ENCODE measurements at places on chromosomes 13 and 19.

GRCh38 chr13:77699059-77699680 lies 1.7 kb downstream of the SLAIN1 start:
- peak; percentile 31 for DNase-seq

GRCh38 chr19:15394426-15394825 lies 14.8 kb upstream of the AKAP8 start:
- no peak for DNase-seq

- no peak for DNase-seq
Observed at GRCh38 chr13:94050686-94051085, 428.8 kb downstream of the DCT start.

GRCh38 chr19:17405250-17406045 lies at the start of gene BST2:
TSS of gene BST2 (minus strand) at chr19:17405630. CDS start at chr19:17405575, 55 bp downstream.
- peak; percentile 95 for DNase-seq

GRCh38 chr13:51955281-51955771 lies 55.9 kb downstream of the ATP7B start:
- no peak for DNase-seq

- DNase-seq, result peak; percentile 63
Observed at GRCh38 chr13:113155201-113155600, 3.2 kb upstream of the PROZ start.

- DNase-seq, result no peak
Observed at GRCh38 chr13:78540058-78540457, 63.3 kb downstream of the POU4F1 start.

- DNase-seq, result no peak
Observed at GRCh38 chr13:75651013-75651412, 14.9 kb downstream of the LMO7 start.

DNA sequence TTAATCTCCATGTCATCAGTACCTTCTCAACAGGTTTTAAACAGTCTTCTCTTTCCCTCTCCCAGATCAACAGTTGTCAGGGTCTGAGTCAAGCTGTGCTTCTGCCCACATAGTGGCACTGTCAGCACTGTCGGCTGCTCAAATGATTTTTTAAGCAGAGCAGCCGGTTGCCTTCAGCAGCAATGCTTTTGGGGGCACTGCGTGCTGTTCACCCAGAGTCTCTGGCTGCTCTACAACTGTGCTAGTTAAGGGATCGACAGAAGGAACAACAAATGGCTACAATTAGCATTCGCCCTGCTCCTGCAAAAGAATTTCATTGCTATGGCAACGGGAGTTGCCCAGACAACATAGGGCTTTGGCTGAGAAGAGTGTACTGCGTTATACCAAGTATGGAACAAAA lies 412.9 kb downstream of the DIAPH3 start:
- no peak for DNase-seq

GRCh38 chr19:55492362-55492944 lies 4.2 kb downstream of the SSC5D start:
- no peak for DNase-seq

- no peak for DNase-seq
Observed at GRCh38 chr13:59103004-59103768, 1060.5 kb downstream of the DIAPH3 start.

DNA sequence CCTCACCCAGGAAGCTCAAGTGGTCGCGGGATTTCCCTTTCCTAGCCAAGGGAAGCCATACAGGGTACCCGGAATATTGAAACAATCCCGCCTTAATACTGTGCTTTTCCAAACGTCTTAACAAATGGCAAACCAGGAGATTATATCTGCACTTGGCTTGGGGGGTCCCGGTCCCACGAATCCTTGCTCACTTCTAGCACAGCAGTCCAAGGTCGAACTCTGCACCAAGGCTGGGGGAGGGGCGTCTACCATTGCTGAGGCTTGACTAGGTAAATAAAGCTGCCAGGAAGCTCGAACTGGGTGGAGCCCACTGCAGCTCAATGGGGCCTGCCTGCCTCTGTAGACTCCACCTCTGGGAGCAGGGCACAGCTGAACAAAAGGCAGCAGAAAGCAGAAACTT lies 1644.8 kb downstream of the PCDH9 start:
- DNase-seq, result no peak

DNA sequence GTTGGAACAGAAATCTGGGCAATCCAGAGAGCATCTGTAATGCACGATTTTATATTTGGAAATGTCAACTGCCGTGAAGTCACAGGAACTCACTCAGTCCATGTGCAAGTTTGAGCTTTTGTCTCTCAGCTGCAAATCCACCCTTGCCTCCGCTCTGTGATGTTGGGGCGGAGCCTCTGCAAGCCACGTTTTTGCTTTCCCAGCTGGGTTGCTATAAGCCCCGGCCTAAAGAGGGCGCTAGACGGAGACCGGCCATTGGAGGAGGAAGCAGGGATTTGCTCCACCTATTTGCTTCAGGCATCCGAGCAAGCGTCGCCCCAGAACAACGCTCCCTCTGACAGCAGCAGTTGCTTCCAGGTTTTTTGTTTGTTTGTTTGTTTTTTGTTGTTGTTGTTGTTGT lies 56.2 kb downstream of the TRPM4 start:
- DNase-seq, result peak; percentile 40

GRCh38 chr19:38707512-38708114 lies 36.7 kb downstream of the CAPN12 start:
- DNase-seq, result no peak

- no peak for DNase-seq
Observed at GRCh38 chr19:7397687-7398086, 49.0 kb downstream of the ARHGEF18 start.

- DNase-seq, result no peak
Observed at GRCh38 chr19:51691584-51692428, 1.3 kb upstream of the SPACA6 start.

DNA sequence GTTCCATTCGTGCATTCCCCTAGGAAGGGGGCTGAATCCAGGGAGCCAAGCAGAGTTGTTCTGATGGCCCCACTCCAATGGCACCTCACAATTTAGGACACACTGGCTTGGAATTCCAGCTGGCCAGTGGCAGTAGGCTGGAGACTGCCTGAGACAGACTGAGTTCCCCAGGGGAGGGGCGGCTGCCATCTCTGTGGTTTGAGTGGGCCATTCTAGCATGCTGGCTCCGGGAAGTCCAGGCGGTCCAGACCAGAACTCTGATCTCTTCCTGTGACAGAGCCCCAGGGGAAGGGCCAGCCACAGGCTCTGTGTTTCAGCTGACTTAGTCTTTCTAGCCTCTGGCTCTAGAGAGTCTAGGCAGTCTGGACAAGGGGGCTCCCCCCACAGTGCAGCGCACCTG lies 29.5 kb upstream of the SLC7A1 start:
- no peak for DNase-seq

GRCh38 chr19:35118268-35119020 lies 2.8 kb downstream of the FXYD3 start:
- no peak for DNase-seq

DNA sequence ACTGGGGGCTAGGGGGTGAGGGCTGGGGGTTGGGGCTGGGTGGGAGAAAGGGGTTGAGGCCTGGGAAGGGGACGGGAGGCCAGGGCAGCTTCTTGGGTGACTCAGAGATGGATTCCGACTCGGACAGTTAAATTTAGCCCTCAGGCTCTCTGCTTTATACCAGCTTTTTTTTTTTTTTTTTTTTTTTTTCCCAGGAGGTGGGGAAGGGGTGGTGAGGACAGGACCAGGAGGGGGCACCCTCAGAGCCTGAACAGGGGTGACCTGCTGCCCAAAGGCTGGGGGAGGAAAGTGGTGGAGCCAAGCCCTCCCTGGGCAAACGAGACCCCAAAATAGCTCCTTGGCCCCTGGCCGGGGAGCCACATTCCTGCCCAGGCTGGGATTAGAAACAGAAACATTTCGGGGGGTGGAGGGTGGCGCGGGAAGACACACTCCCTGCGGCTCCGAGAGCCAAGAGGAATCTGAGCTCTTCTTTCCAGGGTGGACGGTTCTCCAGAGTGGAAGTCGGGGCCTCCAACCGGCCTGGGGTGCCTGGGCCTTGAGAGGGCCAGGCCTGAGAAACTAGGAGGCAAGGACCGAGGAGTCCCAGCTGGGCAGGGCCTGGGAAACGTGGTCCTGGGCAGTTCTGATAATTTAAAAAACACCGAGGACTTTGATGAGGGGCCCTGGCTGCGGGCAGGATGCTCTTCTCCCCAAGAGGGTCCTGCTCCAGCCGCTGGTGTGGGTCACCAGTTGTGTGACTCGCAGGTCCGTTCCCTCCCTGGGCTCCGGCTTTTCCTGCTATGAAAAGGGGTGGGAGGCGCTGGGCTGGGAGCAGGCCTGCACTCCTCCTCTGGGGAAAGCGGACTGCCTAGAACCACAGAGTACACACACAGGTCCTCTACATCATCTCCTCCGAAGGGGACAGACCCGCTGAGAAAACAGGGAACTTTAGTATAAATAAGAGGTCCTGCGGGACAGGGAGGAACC lies 813 bp upstream of the DMPK start:
- DNase-seq, result no peak

DNA sequence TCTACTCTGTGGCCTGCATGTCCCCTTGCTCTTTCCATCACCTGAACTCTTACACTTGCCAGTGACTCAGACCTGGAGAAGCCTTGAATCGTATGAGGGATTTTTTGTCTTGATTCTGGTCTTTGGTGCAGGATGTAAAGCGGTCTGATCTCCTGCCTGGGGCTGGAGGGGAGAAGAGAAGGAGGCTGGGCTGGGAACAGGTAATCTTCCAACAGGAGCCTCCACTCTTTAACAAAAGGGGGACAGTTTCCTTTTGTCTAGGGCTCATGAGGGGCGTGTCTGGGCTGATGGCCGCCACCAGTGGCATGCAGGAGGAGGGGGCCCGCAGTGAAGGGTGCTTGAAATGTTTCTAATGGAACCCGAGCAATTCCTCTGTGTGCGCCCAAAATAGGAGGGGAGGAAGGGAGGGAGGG lies 24.7 kb downstream of the NFIX start:
- DNase-seq, result no peak

DNA sequence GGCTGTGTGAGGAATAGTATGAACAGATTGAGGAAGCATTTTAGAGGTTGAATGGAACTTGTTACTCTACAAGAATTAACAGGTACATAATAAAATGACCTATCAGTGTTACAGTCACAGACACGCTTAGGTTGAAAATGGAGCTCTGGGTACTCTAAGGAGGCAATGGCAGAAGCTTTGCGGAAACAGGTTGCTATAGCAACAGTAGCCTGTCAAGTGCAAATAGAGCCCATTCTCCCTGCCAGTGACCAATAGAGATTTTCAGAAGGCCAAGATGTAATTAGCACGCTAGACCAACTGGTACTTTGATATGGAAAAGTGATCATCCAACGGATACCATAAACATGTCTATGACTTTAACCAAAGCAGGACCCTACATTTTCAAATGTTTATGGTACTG lies 148.5 kb upstream of the FREM2 start:
- DNase-seq, result no peak

- no peak for DNase-seq
Observed at GRCh38 chr13:65834897-65835296, 1395.2 kb downstream of the PCDH9 start.

DNA sequence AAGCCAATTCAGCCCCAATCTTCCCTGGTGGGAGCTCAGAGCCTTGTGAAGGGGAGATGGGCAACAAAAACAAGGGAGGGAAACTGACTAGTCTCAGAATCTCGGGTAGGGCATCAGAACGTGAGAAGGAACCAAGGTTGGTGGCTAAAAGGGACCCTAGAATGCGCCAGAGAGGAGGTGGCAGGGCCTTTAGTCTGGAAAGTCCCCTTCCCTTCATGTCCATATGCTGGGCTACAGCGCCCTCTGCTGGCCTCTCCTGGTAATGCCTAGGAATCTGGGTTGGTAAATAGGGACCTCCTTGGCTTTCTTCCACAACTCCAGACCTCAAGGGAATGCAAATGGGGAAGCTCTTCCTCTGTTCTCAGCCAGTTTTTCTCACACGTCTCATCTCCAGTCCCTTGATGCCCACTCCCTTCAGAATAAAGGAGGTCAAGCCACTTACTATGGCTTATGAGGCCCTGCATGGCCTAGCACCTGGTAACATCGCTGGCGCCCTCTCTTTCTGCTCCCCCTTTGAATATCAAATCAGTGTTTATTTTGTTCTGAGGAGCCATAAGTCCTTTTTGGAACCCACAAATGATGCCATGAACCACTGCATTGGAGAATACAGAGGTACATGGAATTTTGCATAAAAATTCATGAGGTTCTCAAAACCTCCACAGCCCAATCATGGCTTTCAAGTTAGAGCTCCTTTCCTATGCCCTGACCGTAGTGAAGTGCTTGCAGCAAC lies 1.4 kb upstream of the CCDC97 start:
- DNase-seq, result peak; percentile 97

- peak; percentile 80 for DNase-seq
Observed at GRCh38 chr19:43674596-43674995, 4.6 kb upstream of the PLAUR start.

All from OCI-M1 (cell line).